CD4-positive, alpha-beta T cell treated with Interferon gamma for 1 hour (primary cell): ENCODE measurements at places on chromosomes 12 and 14.
A peak's percentile ranks its signal among the peaks of the same experiment; 100 is the strongest.

- DNase-seq, result no peak
Measured at GRCh38 chr12:117344716-117345115, 16.7 kb downstream of the NOS1 start.

GRCh38 chr12:56897844-56898361, 36.3 kb downstream of the SDR9C7 start:
- DNase-seq, result no peak

- DNase-seq, result no peak
Measured at GRCh38 chr14:100048786-100049185, 16.4 kb upstream of the EVL start.

GRCh38 chr12:110858848-110859247, 12.1 kb downstream of the CCDC63 start:
- DNase-seq, result no peak

GRCh38 chr12:25286837-25287236, 36.1 kb upstream of the KRAS start:
- no peak for DNase-seq

DNA sequence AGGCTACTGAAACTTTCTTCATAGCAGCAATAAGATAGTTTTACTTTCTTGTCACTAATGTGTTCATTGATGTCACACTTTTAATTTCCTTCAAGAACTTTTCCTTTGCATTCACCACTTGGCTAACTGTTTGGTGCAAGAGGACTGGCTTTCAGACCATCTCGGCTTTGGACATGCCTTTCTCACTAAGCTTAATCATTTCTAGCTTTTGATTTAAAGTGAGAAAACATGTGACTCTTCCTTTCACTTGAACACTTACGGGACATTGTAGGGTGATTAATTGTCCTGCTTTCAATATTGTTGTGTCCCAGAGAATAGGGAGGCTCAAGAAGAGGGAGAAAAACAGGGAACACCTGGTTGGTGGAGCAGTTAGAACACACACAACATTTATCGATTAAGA, 41.9 kb downstream of the IFNG start:
- DNase-seq, result no peak

GRCh38 chr14:97900196-97900854, 1103.1 kb downstream of the VRK1 start:
- DNase-seq, result no peak

DNA sequence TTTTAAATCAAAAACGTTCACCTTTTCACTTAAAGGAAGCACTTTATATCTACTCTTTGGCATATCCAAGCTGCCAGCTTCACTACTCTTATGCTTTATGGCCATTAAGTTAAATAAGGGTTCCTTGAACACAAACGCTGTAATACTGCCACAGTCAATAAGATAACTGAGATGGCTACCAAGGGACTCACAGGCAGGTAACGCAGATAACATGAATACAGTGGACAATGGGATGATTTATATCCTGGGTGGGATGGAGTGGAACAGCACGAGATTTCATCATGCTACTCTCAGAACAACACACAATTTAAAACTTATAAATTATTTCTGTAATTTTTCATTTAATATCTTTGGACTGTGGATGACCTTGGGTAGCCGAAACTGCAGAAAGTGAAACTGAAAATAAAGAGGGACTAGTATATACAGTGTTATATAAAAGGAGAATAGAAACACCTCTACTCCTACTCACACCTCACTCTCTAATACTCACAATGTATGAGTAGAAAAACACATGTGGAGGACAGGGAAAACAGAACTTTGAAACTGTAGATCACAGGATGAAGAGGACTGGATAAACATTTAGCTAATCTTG, 367.3 kb downstream of the C12orf50 start:
- DNase-seq, result no peak

DNA sequence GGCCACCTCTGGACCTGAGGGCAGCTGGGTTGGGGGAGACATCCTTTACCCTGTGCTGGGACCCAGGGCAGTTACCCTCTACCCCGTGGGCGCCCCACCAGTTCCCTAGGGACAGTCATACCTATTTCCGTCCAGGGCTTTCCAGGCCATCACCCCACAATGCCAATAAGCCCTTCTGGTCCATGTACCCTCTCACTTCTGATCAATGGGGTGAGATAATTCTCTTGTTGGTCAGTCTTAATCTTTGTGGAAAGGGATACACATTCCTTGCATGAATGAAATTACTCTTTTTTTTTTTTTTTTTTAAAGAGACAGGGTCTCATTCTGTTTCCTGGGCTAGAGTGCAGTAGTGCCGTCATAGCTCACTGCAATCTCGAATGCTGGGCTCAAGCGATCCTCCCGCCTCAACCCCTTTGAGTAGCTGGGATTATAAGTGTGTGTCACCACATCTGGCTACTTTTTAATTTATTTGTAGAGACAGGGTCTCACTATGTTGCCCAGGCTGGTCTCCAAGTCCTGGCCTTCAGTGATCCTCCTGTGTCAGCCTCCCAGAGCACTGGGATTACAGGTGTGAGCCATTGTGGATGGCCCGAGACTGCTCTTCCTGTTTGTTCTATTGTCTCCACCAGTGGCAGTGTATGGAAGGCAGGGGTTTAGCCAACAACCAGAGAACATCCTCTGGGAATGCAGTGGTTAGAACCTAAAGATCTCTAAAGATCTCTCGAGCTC, 46.3 kb upstream of the STON2 start:
- DNase-seq, result no peak

DNA sequence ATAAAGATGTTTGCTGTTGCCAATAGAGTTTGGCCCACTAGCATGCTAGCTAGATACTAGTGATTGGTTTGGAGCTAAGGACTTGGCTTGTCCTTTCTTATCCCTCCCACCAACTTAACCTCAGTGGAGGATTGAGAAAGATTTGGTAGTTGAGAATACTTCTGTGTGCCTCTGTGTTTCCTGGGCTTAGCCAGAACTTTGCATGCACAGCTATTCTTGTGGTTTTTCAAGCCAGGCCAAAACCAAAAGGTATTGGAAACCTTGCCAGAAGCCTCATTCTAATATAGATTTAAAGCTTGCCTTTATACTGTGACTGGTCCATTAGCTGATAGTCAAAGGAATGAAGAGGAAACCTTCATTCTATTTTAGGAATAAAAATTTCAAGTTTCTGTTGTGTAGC, 188.5 kb downstream of the CCDC91 start:
- DNase-seq, result no peak

DNA sequence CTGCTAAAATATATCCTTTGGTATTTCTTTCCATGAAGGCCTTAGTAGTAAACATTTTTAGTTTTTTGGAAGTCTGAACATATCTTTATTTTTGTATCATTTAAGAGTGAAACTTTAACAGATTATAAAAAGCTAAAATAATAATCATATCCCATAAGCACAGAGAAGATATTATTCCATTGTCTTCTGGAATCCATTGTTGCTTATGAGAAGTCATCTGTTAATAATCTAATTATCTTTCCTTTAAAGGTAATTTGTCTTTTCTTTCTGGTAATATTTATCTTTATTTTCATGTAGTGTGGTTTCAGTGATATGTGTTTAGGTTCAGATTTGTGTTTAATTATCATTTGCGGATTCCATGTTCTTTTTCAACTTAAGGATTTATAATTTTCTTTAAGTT, 261.7 kb downstream of the MSRB3 start:
- DNase-seq, result no peak

DNA sequence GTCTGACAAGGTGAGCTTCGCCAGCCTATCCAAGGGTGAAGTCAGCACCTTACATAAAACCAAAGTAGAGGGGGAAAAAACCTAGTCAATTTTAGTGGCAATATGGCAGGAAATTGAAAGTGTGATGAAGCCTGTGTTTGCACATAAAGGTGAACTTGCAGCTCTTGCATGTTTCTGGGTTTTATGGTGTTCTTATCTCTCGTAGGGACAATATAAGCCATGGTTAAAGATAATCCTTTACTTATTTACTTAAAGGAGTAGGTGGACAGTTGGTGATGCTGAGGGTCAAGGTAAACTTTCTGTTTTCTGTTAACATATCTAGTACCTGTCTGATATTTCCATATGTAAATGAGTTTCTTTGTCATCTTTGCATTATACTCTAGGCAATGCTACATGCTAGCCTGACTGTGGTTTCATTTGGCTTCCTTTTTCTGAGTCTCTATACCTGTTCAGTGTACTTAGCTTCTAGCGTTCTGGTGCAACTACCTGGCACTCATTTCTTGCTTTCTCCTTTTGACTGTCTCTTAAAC, 32.8 kb downstream of the CCDC91 start:
- DNase-seq, result no peak

- no peak for DNase-seq
Measured at GRCh38 chr12:26740991-26741390, 92.0 kb downstream of the ITPR2 start.

DNA sequence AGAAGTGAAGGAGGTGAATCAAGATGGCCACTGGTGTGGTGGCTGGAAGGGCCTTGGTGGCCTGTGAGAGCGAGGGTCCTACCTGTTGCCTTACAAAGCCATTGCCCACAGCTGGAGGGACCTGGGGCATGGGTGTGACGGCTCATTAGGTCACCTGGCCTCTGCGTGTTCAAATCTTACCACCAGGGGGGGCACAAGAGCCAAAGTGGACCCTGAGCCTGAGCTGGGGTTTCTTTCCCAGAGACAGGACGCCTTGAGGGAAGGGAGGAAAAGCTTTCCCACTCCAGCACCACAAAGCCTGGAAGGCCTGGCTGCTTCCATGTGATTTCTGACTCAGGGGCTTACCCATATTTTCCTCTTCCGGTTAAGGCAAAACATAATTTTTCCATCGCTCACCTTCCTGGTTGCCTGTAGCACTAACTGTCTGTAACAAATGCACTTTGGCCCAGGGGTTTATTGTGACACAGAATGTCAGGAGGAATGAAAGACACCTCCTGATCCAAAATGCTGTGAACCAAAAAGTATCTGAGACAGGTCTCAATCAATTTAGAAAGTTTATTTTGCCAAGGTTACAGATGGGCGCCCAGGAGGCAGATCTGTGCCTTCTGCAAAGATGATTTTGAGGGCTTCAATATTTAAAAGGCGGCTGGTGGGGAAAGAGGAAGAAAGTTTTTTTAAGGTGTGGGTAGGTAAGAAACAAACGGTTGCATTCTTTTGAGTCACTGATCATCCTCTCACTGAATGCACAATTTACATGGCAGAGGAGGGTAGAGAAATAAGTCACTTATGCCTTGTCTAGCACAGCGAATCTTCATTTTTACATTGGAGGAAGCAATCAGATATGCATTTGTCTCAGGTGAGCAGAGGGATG, 4.3 kb upstream of the CD9 start:
- DNase-seq, result peak; percentile 56

- DNase-seq, result no peak
Measured at GRCh38 chr14:70036665-70037064, 152.1 kb downstream of the SLC8A3 start.

DNA sequence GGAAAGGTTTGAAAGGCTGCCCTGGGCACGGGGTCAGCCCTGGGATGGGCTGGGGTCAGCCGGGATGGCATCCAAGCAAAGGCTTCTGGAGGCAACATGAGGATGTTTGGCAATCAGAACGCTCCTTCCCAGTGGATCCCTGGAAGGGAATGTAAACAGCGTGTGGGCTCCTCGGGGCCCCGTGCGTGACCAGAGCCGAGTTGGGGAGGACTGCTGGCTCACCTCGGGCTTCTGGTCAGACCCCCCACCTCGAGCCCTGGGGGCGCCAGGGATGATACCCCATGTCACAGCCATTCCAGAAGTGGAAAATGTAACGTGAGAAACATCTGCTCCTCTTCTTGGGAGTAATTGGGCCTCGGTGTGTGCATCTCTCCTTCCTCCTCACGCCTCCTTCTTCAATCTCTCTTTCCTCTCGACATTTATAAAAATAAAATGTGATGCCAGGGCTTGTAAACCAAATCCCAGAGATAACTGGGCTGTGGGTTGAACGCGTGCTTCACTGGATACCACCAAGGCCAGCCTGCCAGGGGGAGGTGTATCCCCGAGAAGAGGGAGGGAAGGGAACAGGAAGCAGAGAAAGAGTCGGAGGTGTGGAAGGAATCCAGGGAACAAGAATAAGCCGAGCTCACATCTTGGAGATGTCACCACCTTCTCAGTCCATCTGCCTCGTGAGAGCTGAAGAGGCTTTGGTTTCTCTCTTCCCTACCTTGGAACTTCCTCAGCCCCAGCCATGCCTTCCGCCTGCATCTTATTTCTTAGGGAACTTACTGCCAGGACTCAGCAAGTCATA, 144.8 kb downstream of the NUAK1 start:
- no peak for DNase-seq

- no peak for DNase-seq
Measured at GRCh38 chr12:47520029-47520428, 185.8 kb downstream of the RPAP3 start.

DNA sequence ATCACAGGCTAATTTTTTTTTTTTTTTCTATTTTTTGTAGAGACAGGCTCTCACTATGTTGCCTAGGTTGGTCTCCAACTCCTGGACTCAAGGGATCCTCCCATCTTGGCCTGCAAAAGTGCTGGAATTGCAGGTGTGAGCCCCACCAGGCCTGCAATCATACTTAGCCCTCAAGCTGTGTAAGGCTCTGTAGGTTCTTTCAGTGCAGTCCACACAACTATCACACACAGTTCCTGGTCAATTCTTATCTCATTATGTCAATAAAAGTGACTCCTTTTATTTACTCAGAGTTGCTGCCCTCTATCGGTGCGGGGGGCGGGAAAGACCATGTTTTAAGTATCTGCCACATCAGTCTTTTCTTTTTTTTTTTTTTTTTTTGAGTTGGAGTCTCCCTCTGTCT, 29.0 kb downstream of the SLC2A3 start:
- no peak for DNase-seq

DNA sequence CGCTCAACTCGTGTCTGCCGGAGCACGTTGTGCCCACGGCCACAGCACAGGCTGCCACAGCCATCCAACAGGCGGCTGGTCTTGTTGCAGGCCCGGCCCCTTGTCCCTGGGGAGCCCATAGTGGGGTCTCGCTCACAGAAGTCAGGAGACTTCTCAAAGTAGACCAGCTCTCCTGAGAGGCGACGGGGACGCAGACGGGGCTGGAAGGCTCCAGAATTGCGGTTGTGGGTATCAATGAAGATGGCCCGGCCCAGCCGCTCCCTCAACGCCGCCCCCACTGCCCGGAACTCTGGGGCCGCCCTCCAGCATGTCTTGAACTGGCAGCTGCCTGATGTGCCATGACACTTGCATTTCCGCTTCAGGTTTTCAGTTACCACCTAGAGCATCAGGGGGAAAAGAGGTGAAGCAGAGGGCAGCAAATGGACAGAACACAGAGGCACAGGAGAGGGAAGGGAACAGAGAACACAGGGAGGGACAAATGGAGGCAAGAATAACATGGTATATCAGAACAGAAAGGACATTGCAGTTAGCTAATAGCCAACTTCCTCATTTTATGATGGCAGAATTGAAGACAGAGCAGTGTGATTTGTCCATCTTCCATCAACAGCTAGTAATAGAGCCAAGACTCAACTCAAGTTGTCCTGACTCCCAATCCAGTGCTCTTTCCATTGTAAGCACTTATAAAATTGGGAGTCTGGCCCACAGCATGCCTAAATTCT, 5.2 kb downstream of the WNT10B start:
- DNase-seq, result no peak

DNA sequence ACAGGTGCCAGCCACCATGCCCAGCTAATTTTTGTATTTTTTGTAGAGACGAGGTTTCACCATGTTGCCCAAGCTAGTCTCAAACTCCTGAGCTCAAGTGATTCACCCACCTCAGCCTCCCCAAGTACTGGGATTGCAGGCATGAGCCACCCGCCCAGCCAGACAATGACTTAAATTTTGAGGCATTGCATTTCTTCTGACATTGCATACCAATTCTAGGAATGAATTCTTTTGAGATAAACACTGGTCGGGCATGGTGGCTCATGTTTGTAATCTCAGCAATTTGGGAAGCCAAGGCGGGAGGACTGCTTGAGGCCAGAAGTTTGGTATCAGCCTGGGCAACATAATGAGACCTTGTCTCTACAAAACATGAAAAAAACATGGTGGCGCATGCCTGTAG, 2.5 kb upstream of the CELA1 start:
- DNase-seq, result no peak

GRCh38 chr14:74065746-74066575, 18.3 kb downstream of the ALDH6A1 start:
- no peak for DNase-seq
